Placental epithelial cell (primary cell): ENCODE measurements at places on chromosomes 7 and 10. TPM values are rescaled to one million over a fixed set of nuclear protein-coding genes. Genes with fewer than 3 reads are reported as not detected.

The ACTR3C gene
- total RNA-seq = 13.7 and 16.8 TPM in 2 replicates

The CD36 gene
- 0.22 and 0.39 TPM in 2 replicates for total RNA-seq

The PARG gene
- 25.9 and 27.0 TPM in 2 replicates for total RNA-seq

The WDR11 gene
- total RNA-seq = 65.6 and 81.2 TPM in 2 replicates

The TBRG4 gene
- total RNA-seq = 51.4 and 70.1 TPM in 2 replicates

The C10orf95 gene
- 1.3 TPM in 1 of 2 replicates, not detected in the other for total RNA-seq

The LIPK gene
- not detected in 2 replicates for total RNA-seq

The TMEM273 gene
- not detected in 2 replicates for total RNA-seq

The UTF1 gene
- not detected in 2 replicates for total RNA-seq

The DNAH11 gene
- total RNA-seq = 0.39 and 2.2 TPM in 2 replicates

The TMEM236 gene
- 0.39 and 0.43 TPM in 2 replicates for total RNA-seq

The LRGUK gene
- total RNA-seq = under 0.01 and 0.33 TPM in 2 replicates

The RALA gene
- 7.9 and 16.1 TPM in 2 replicates for total RNA-seq

The GIMAP4 gene
- total RNA-seq = not detected in 2 replicates

The NPTX2 gene
- 0.22 and 0.39 TPM in 2 replicates for total RNA-seq

The ZNF107 gene
- 5.2 and 5.9 TPM in 2 replicates for total RNA-seq

The ANXA8L1 gene
- 465 and 960 TPM in 2 replicates for total RNA-seq

The SUN3 gene
- 0.11 TPM in 1 of 2 replicates, not detected in the other for total RNA-seq

The C7orf57 gene
- 0.11 and 0.39 TPM in 2 replicates for total RNA-seq

The KIAA1217 gene
- total RNA-seq = 49.0 and 60.5 TPM in 2 replicates

The FEZF1 gene
- 0.39 TPM in 1 of 2 replicates, not detected in the other for total RNA-seq

The LARP4B gene
- total RNA-seq = 44.5 and 49.1 TPM in 2 replicates

The NEUROD6 gene
- total RNA-seq = not detected in 2 replicates

The HOXA2 gene
- 0.65 and 4.7 TPM in 2 replicates for total RNA-seq

The ASAH2 gene
- total RNA-seq = 0.39 and 0.54 TPM in 2 replicates

The ZEB1 gene
- total RNA-seq = 1.2 and 2.0 TPM in 2 replicates

The TMEM196 gene
- total RNA-seq = not detected in 2 replicates

The NUDT13 gene
- total RNA-seq = 1.8 and 5.1 TPM in 2 replicates

The ZCWPW1 gene
- total RNA-seq = 1.6 and 4.3 TPM in 2 replicates

The LIPM gene
- under 0.01 TPM in 1 of 2 replicates, not detected in the other for total RNA-seq

The UCMA gene
- not detected in 2 replicates for total RNA-seq

The ELAPOR2 gene
- 2.6 and 2.7 TPM in 2 replicates for total RNA-seq

The ASB15 gene
- 0.11 TPM in 1 of 2 replicates, not detected in the other for total RNA-seq

The LRRTM3 gene
- total RNA-seq = 5.2 and 7.9 TPM in 2 replicates

The C7orf33 gene
- total RNA-seq = not detected in 2 replicates

The ZSWIM8 gene
- 85.6 and 122 TPM in 2 replicates for total RNA-seq

The EIF3A gene
- total RNA-seq = 89.9 and 102 TPM in 2 replicates

The ELOVL3 gene
- total RNA-seq = not detected in 2 replicates
